Stimulated activated CD4-positive, alpha-beta T cell treated with anti-CD3 and anti-CD28 coated beads, Interleukin-1b, Interleukin-23, amount 100 ng/mL, for 1 hour (primary cell): ENCODE measurements at places on chromosomes 6 and 20.

GRCh38 chr6:156808287-156808686, 31.1 kb downstream of the ARID1B start:
- DNase-seq: no peak

DNA sequence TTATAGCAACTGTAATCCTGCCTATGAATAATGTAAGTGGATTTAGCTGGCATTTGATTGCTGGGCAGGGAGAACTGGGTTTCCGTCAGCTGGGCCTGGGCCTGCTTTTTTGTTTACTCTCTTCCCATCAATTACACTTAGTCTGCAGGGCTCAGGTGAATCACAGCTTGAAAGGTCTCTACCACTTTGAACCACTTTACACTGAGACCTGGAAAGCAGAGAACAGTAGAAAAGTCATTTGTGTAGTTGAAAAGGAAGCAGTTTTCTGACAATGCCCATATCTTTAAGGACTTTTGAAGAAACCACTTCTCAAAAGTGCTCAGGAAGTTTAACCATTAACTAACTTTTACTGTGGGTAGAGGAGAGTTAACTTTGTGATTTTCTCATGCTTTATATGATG, 315.4 kb upstream of the SASH1 start:
- DNase-seq: no peak

DNA sequence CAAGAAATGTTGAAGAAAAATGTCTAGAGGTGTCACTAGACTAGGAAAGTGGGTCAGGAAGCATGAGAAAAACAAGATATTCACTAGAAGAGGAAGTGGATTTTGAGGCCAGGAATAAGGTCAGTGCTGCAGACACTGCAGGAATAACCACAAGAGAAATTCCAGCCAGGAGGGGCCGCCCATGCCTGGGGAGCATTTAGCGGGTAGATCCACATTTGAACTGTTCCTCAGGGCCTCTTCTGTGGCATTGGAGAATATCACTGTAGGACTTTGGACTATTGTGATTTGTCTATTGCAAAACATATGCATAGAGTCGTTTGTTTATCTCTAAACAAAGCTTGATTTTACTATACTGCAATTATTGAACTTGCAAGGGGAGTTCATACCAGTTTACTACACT, 49.6 kb upstream of the CCDC28A start:
- no peak for DNase-seq

DNA sequence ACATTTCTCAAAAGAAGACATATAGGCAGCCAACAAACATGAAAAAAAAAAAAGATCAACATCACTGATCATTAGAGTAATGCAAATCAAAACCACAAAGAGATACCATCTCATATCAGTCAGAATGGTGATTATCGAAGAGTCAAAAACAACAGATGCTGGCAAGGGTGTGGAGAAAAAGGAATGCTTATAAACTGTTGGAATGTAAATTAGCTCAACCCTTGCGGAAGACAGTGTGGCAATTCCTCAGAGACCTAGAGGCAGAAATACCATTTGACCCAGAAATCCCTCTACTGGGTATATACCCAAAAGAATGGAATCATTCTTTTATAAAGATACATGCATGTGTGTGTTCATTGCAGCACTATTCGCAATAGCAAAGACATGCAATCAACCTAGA, 303.8 kb upstream of the THEMIS start:
- no peak for DNase-seq

GRCh38 chr6:28789553-28790083, 134.2 kb downstream of the TRIM27 start:
- DNase-seq: no peak

- no peak for DNase-seq
These were observed 346.5 kb upstream of the PLCB4 start for GRCh38 chr20:8722277-8722928.

GRCh38 chr6:45353654-45354053, 24.1 kb downstream of the SUPT3H start:
- no peak for DNase-seq

DNA sequence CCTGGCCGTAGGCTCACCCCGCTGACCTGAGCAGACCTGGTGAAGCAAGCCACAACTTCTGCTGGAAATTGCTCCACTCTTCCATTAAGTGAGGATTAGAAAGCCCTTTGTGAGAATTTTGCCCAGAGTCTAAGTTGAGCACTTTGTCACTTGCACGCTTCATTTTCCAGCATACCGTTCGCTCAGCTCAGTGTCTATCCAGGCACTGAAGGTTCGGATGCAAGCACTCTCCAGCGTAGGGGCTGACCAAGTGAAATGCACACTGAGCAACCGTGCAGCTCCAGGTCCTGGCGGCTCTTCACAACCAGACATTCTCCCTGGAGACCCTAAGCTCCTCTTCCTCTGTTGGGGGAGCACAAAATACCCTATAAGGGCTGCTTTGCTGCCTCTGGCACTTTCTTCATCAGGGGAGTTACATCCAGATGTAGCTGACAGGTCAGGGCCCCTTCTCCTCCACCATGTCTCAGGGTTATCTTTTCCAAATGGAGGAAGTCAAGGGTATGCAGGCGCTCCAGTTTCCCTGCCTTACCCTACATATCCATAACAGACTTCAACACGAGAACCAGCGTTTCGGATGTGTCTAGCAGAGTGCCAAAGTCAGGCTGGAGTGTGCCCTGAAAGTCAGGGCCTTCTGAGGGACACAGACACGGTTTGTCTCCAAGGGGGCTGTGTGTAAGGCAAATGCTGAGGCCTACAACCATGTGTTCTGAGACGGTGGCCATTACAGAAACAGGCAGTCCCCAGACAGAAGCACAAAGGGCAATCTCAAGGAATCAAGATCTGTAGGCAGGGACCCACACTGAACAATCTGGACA, 146.7 kb upstream of the AFDN start:
- no peak for DNase-seq

- no peak for DNase-seq
These were observed 721.4 kb downstream of the CBLN4 start for GRCh38 chr20:55283889-55284288.

DNA sequence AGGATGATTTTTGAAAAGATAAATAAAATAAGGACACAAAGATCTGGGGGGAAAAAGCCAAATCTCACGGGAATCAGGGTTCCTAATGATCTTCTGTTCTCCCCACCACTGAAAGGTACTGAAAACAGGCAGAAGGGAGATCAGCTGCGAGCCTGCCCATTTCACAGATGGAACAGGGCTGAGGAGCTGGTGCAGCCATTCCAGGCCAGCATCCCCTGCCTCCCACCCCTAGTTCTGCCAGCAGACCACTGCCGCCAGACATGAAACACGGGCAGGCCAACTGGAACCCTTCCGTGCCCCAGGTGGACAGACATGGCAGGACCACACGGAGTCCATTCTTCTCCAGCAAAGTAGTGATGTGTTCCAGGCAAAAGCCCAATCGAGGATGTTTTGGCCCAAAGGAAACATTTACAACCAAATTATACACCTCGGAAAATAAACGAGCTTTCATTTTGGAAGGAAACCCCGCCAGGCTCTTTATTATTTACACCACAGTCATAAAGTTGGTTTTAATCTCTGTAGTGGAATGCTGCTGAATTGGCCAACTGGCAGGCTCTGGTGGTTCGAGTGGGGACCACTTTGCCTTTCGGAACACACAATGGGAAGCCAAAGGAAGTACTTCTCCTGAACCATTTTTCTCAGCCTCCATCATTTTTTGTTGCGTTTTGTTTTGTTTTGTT, 28.2 kb downstream of the ISM1 start:
- no peak for DNase-seq

DNA sequence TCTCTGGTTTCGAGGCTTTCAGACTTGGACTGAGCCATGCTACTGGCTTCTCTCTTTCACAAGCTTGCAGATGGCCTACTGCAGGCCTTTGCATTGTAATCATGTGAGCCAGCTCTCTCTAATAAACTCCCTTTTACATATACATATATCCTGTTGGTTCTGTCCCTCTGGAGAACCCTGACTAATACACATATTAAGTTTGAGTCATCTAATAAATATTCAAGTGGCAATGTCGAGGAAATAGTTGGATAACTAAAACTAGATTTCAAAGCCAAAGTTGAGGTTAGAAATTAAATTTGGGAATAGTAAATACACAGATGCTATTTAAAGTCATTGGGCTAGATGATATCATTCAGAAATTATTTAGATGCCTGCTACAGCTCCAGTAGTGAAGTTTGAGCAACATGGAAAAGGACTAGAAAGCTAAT, 1343.4 kb downstream of the GRIK2 start:
- DNase-seq: no peak

DNA sequence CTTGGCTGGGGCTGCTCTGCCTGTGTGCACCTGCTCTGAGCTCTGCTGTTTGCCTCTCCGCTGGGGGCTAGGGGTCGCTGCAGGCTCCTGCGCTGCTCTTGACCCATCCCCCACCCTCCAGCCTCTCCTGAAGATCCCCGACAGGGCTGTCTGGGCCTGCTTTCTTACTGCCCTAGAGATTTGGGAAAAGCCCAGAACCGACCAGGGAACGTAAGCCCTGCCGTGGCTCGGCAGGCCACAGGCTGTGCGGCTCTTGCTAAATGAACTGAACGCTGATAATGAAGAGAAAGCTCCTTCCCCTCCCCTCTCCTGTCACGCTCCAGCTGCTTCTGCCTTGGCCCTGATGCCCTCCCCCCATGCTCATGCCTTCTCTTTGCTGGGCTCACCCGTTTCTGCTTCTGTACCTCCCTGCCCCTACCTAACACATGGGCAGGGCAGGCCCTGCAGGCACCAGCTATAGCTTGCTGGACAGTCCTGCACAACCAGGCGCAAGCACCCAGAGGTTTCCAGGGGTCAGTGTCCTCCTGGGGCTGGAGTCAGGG, 32.0 kb upstream of the PCMTD2 start:
- DNase-seq: no peak

DNA sequence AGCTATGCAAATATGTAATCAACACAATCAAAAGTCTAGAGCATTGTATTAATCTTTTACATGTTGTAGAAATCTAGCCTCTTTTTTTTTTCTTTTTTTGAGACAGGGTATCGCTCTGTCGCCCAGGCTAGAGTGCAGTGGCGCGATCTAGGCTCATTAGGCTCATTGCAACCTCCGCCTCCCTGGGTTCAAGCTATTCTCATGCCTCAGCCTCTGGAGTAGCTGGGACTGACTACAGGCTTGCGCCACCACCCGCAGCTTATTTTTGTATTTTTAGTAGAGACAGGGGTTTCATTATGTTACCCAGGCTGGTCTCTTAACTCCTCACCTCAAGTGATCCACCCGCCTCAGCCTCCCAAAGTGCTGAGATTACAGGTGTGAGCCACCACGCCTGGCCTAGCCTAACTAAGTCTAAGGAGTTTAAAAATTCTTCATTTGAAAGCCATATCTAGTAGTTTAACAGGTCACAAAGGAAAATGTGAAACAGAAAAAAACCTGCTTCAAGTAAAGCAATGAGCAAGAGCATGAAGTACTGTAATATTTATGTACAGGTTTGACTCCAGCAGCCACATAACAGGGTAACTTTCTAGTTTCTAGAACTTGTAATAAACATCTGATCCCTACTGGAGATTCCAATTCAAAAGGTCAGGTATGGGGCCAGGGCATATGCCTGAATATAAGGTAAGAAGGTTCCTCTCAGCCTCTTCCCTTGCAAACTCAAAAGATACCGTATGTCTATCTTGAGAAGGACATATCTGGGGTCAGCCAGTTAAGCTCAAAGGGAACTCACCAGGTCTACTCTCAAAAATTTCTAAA, 4.4 kb downstream of the CPNE1 start:
- no peak for DNase-seq

GRCh38 chr6:132760256-132760655, 2.6 kb upstream of the VNN2 start:
- no peak for DNase-seq

DNA sequence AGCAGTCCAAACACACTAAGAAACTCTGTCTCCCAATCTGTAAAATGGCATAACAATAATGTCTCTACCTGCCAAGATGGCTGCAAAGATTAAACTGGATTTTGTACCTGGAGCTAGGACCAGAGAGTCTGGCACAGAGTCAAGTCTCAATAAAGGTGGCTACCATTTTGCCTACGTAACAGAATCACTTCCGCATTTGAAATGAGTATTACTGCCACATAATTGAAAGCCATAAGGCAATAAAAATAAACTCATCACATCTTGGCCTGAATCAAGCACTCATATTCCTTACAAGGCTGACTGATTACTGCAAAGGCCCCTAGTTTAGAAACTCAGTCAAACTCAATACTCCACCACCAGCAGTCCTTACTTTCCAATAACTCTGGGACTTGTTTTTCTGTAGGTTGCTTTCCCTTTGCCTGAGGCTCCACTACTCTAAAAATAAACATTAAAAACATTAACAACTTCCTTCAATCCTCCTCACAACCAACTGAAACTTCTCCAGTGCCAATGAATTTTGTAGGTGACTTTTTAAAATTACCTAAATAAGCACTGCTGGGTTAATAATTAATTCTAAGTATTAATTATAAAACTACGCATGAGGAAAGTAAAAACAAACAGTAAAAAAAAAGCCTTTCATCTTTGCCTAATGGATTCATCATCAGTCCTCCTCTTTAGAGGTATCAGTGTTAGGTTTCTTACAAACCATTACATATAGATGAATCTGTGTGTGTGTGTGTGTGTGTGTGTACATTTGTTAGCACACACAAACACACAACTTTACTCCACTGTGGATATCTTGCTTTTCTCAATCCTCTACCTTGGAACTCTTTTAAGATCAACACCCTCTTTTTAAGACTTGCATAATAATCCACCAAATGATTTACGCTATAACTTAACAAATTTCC, 3.7 kb downstream of the KIF16B start:
- no peak for DNase-seq

DNA sequence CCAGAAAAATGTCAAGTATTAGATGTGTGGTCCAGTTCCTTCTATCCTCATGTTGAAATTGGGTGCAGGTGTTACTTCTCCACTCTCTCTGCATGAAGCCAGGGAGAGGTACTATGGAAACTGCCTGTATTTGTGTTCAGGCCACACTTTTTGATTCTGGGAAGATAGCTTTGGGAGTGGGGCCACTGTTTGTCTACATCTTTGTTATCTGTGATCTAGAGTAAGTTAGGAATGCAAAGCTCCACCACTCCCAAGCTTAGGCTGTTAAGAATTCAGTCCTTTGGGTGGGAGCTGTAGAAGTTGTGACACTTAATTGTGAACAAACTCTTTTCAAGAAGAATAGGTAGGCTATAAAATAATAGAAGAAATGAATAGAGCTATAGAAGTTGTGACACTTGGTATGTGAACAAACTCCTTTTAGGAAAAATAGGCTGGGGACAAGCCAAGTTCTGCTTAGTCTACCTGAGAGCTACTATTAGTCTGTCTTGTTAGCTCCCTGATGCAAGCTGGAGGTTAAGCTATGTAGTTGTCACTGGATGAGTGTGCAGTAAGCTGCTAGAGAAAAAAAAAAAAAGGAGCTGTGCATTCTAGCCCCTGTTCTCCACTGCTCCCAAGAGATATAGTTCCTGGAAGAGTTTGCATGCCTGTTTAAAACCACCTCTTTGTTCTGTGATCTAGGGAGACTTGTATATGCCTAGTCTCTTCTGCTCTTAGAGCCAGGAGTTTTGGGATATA, 7.1 kb upstream of the GFRAL start:
- DNase-seq: no peak

- no peak for DNase-seq
These were observed 2.9 kb downstream of the ISM1 start for GRCh38 chr20:13223736-13224520.

DNA sequence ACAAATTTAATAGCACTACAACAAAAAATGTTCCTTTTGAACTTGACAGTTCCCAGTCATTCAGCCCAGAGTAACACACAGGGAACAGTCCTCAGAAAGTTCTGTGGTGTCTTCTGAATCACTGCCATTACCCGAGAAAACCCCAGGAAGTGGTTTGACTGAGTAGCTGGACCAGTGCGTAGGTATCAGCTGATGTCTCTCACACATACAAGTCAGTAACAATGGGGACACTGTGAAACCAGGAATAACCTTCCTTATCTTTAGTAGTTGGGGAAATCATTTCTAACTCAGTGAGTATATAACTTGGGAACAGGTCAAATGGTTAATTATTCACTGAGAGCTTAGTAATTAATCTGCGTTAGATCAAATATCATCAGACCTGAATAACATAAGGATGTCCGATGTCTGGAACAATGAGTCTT, 73.1 kb downstream of the HIVEP2 start:
- no peak for DNase-seq
